ENCODE measurements at places on chromosomes 1 and 21. TPM values are rescaled to one million over a fixed set of nuclear protein-coding genes. Genes with fewer than 3 reads are reported as not detected.
A peak's percentile ranks its signal among the peaks of the same experiment; 100 is the strongest.

Gene FAM177B
- 0.41 TPM for total RNA-seq

DNA sequence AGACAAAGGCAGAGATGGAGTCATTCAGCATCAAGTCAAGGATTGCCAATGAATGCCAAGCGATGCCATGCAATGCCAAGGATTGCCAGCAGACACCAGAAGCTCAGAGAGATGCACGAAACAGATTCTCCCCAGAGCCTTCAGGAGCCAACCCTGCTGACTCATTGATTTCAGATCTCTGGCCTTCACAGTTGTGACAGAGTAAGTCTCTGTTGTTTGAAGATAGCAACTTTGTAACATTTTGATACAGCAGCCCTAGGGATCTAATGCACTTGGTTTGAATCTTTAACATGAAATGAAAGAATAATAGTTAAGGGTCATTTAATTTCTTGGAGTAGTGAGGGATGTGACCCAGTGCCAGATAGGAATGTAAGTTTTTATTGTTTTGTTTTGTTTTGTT is 287.4 kb upstream of the RUNX1 start:
- DNase-seq = no peak

GRCh38 chr1:20615946-20616846 is 17.1 kb upstream of the PINK1 start:
- DNase-seq = no peak

DNA sequence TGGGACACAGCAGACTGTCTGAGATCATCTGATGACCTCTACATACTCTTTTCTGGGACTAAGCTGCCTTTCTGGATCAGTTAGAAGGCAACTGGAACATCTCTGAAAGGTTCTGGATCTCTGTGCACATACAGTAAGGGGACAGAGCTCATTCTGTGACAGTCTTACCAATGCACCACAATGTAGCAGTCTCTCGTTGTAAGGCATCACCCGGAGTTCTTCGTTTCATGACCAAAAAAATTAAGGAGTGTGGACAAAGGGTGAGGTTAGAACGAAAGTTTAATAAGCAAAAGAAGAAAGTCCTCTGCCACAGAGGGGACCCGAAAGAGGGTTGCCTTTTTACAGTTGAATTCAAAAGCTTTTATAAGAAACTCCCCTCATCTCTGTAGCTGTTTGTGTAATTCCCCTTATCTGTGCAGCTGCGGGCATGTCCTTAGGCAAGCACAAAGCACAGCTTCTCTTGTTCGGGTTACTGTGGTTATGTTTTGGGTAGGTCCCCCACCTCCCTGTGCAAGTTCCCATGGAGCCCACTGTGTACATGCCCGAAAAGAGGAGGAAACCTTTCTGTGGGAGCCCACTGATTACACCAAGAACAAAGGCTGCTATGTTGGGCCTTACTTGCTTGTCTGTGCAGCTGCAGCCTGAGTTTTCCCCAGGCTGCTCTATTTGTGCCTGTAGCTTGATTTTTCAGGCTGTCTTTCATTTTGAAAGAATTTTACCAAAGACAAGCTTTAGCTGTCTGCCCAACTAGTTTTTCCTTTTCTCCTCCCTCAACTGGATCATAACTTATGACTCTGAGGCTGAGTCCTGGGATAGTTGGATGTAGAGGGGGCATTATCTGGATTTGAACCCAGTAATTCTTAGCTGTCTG is 53.1 kb upstream of the CACNA1E start:
- no peak for DNase-seq

GRCh38 chr1:167127236-167127635 is 33.4 kb downstream of the STYXL2 start:
- DNase-seq = no peak

DNA sequence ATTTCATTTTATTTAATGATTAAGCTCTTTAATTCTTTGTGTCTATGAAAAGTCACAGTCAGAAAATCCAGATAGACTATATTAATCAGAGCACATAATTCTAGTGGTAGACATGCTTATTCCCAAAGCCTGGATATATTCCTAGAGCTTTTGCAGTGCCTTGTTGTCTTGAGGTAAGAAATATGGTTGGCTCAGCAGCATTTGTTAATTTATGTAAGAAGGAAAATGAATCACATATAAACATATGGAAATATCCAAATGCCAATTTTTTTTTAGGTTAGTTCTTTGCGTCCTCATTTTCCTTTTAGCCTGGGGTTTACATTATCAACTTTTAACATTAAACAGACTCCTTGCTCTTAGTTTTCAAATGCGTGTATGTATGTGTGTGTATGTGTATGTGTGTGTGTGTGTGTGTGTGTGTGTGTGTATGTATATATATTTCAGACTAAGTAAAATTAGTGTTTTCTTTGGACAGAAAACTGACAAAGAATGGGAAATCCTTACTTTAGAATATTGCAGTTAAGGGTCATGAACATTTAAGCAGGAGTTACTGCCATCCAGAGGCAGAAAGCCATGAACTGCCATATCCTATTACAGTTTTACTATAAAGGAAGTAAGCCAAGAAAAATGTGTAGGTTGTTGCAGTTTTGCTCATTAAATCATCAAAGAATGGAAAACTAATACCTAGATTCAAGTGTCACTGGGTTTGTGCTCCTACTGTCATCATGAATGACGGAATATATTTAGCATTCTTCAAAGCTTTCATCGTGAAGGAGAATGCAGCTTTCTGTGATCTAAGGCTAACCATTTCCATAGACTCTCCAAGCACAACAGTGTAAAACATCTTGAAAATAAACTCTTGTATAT is 477.1 kb upstream of the NR5A2 start:
- peak; percentile 67 for DNase-seq

DNA sequence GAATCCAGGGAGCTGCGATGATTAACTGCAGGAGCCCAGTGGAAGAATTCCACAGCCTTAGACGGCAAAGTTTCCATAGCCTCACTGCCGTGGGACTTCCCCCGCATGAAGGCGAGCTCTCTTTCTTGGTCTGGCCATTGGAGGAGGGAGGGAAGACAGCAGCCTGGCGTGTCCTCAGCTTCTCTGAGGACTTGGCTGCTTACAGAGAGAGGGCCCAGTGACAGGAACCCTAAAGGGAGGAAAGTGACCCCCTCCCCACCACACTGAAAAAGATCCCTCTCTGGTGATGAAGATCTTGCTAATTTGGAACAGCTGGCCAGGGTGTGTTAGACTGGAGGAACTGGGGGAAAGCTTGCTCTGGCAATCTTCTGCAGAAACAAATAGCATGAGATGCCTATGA is 41.0 kb downstream of the ATP2B4 start:
- DNase-seq = peak; percentile 76

- DNase-seq = no peak
Observed at GRCh38 chr1:62613325-62613727, 16.0 kb downstream of the ANGPTL3 start.

DNA sequence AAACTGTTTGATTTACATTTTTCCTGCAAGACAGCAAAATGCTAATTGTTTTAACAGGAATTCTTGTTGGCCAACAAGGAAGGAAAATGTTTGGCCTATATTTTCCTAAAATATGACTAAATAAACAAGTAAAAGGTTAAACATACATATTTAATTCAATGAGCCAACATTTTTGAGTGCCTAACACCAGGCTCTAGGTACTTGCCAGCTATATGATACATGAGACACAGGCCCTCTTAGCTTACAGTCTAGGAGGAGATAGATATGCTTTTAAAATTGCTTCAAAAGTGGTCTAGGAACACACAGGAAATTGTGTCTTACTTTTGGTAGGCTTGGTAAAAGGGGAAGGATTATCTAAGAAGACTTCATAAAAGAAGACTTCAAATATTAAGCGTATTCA is 50.9 kb downstream of the PIGK start:
- no peak for DNase-seq

Gene LYST
- total RNA-seq = 34.0 TPM

- DNase-seq = peak; percentile 96
Observed at GRCh38 chr1:27503844-27504587, 14.0 kb upstream of the WASF2 start.

Gene SHISAL2A
- not detected for total RNA-seq

GRCh38 chr1:4177425-4178150 is 277.5 kb upstream of the C1orf174 start:
- no peak for DNase-seq

Gene CFAP57
- total RNA-seq = 0.51 TPM

GRCh38 chr1:159890390-159890789 is 9.6 kb downstream of the CFAP45 start:
- no peak for DNase-seq

DNA sequence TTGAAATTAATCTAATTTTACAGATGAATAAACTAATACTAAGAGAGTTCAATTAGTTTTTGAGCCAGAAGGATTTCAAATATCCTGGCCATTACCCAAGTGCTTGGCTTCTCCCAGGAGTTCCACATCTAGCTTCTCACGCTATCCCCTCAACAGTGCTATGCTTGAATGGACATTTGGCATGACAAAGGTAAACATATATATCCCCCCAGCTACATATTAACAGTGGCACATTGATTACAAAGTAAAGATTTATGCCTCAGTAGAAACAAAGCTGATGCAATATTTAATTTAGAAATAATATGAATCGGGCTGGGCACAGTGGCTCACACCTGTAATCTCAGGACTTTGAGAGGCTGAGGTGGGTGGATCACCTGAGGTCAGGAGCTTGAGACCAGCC is 434.6 kb upstream of the PRMT6 start:
- no peak for DNase-seq

Gene CTSS
- total RNA-seq = 17.6 TPM

DNA sequence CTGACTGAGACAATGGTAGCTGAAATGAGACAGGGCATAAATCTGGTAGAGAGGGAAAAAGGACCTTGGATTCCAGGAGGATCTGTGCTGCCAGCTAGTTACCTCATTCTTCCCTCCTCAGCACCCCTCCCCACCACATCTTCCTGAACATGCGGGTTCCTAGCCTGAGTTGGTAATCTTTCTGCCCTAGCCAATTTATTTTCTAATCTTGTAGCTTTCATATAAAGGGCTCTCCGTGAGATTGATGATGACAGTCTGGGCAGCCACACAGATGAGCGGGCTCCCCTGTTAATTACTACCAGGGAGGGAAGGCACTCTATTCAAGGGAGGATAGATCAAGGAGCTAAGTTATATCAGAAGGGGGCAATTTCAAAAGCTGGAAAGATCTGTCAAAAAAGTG is 20.2 kb downstream of the ARHGEF11 start:
- no peak for DNase-seq

GRCh38 chr1:219563568-219563967 is 49.3 kb downstream of the ZC3H11B start:
- DNase-seq = no peak

- DNase-seq = no peak
Observed at GRCh38 chr1:65593516-65593915, 173.0 kb downstream of the LEPR start.

Gene NR1I3
- not detected for total RNA-seq

DNA sequence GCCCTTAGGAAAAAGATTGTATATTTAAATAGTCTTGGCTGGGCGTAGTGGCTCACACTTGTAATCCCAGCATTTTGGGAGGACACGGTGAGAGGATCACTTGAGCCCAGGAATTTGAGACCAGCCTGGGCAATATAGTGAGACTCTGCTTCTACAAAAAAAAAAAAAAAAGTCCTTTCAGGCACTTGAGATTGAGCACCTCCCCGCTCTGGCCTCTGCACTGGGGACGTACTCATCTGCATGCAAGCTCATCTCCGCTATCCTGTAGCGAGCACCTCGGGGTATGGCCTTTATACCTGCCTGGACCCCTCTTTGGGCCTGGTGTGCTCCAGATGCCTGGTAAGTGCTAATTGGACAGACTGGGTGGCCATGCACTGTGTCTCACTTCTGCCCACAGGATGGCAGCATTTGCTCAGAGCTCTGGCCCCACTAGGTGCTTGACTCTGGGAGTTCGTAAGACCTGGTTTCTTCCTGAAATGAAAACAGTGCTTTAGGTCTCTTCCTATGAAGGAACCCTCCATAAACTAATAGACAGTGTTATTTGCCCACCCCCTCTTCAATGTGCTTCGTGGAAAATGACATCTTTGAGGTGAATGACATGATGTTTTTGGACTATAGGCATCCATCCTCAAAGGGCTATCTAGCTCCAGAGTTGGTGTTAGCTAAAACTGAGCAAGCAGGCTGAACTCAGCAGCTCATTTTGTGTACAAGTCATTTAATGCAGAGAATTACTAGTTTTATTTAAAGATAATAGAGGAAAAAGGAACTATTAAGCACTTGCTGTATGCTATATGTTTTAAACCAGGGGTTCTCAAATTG is 61.7 kb upstream of the ADAR start:
- DNase-seq = peak; percentile 89

- no peak for DNase-seq
Observed at GRCh38 chr1:111861523-111861922, 105.8 kb downstream of the DDX20 start.

- DNase-seq = no peak
Observed at GRCh38 chr1:37802439-37802838, 5.2 kb upstream of the C1orf122 start.

DNA sequence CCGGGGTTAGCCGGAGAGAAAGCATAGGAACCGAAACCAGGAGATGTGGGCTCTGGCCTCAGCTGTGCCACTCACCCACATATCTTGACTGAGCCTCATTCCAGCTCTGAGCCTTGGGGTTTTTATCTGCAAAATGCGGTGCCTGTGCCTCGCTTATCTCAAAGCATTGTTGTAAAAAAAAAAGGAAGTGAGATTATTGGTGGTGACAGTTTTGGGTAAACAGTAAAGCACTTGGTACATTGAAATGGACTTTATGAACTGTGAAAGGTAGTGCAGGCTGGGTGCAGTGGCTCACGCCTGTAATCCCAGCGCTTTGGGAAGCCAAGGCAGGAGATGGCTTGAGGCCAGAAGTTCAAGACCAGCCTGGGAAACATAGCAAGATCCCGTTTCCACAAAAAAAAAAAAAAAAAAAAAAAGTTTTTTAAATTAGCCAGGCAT is 3.8 kb downstream of the PTAFR start:
- no peak for DNase-seq

All from tongue (tissue), 3 donors.